ENCODE measurements at places on chromosomes 6 and 20.
A peak's percentile ranks its signal among the peaks of the same experiment; 100 is the strongest.

GRCh38 chr6:152351110-152351509 lies 286.1 kb downstream of the SYNE1 start:
- no peak for DNase-seq

DNA sequence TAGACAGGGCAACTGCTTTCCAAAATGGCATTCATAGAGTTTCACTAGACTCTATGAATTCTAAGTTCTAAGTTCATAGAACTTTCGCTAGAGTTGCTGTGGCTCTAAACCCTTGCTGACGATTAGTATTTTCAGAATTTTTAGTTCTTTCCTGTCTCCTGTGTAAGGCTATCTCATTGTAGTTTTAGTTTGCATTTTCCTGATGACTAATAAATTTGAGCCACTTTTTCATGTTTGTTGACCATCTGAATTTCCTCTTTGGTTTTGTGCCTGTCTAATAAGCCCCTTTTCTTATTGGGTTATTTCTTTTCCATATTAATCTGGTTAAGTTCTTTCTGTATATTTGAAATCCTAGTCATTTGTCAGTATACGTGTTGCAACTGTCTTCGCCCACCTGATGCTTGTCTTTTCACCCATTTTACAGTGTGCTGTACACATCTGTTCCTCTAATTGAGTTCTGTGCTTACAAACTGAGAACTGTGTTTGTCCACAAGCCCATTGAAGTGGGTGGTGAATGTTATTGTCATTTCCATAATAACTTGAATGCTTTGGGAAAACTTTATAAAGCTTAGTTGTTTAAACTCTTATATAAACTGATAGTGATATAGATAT lies 177.7 kb upstream of the CDYL start:
- no peak for DNase-seq

DNA sequence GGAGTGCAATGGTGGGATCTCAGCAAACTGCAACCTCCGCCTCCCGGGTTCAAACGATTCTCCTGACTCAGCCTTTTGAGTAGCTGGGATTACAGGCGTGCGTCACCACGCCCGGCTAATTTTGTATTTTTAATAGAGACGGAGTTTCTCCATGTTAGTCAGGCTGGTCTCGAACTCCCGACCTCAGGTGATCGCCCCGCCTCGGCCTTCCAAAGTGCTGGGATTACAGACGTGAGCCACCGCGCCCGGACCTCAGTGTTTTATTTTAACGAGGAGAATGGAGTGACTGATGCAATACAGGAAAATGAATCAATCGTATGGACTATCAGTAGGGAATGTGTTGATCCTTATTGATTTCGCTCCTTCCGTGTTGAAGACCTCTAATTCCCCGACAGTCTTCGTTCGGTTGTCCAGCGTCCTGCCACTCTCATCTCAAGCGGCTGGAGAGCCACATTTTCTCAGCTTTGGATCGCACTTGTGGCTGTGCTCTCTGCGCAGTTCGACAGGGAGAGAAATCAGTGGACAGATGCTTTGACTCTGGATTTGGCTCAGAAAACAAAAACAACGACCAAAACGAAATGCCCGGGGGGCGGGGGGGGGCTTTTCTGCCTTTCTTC lies 166.2 kb downstream of the TRIM27 start:
- peak; percentile 72 for DNase-seq

GRCh38 chr6:53944091-53944490 lies 149.3 kb downstream of the LRRC1 start:
- DNase-seq, result no peak

Measured in NCI-H1105 treated with DMSO at 0.1 percent for 48 hours (cell line).